Breast epithelium (tissue), 4 donors: ENCODE measurements at places on chromosomes 5 and 9. TPM values are rescaled to one million over a fixed set of nuclear protein-coding genes. Genes with fewer than 3 reads are reported as not detected.

SETD9 gene
- total RNA-seq, result 21.0 TPM

HMMR gene
- 3.5 TPM for total RNA-seq

SOX30 gene
- total RNA-seq, result not detected

- no peaks in the 10 kb centered on the region for H3K27me3 ChIP-seq
- no peaks in the 10 kb centered on the region for H3K36me3 ChIP-seq
- no peak for DNase-seq
- peaks cover 6% of the 10 kb centered on the region for H3K4me1 ChIP-seq
These were observed 44.1 kb upstream of the RXRA start for GRCh38 chr9:134282138-134282650.

DNA sequence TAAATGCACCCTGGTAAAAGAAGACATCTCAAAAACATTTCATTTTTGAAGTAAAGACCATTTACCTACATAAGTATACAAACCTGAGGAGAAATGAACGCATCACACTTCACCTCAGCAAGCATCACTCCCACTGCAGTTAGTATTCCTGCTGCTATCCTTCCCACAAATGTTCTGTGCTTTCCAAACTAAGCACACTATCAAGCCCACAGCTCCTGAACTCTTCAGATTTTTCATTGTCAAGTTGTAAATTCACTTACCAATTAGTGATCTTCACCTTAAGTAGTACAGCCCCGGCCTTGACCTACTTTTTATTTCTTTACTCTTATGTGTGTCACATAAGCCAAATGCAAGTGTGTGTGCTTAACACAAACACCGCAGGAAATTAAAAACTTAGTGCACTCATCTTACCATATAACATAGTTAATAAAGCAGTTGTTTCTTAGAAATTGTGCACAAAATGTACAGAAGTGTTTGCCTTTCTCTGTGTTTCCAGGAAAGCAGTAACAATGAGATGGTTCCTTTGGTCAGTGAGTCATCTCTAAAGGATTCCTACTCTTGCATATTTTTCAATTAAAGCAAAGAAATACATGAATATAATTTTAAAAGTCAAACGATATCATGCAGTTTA lies 169.4 kb downstream of the APBA1 start:
- H3K4me3 ChIP-seq, result no peak overlapping the region
- no peaks in the 10 kb centered on the region for H3K36me3 ChIP-seq
- DNase-seq, result no peak
- H3K27me3 ChIP-seq, result no peaks in the 10 kb centered on the region
- no peaks in the 10 kb centered on the region for H3K4me1 ChIP-seq

DNA sequence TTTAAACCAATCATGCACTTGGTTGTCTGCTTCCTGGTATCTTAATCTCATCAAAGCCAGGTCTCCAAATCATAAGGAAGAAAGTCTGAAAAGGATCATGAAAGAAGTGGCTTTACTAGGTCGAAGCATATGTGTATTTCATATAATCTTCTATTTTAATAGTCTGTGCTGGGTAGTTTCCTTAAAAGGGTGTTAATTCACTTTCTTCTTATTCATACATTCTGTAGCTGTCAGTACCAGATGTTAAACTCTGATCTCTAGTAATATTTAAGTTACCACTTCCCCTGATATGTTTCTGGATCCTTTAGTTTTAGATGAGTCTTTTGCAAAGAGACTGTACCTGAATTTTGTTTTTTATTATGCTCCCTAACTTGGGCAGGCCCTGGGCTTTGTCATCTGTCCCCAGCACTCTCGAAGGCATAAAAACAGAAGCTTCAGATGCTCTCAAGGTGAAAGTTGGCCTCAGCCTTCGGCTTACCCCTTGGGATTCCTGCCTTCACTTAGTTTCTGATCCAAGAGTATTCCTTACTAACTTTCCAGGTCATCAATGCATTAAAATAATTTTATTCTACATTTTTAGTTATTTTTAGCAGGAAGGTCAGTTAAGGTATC lies 15.0 kb upstream of the LNPEP start:
- H3K4me1 ChIP-seq, result no peaks in the 10 kb centered on the region
- H3K4me3 ChIP-seq, result no peak overlapping the region
- no peaks in the 10 kb centered on the region for H3K27me3 ChIP-seq
- H3K27ac ChIP-seq, result no peak overlapping the region
- no peaks in the 10 kb centered on the region for H3K36me3 ChIP-seq
- no peak for DNase-seq

DNA sequence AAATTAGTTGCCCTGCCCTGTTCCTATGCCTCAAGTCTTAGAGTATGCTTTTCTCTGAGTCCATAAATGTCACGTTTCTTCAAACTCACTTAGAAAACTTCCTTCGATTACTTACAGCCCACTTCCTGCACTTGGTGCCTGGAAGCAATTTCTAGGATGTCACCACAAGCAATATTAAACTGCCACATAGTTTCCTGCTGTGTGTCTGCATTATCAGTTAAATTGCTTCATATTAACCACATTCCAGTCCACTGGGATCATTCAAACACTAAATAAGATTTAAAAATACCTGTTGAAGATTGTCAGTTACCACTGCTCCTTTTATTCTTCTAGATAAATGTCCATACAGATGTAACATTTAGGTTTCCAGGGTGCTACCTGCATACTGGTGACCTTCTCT lies 4.1 kb downstream of the DENND1A start:
- no peaks in the 10 kb centered on the region for H3K4me1 ChIP-seq
- no peaks in the 10 kb centered on the region for H3K36me3 ChIP-seq
- DNase-seq, result no peak
- H3K4me3 ChIP-seq, result no peak overlapping the region
- no peak overlapping the region for H3K27ac ChIP-seq

DNA sequence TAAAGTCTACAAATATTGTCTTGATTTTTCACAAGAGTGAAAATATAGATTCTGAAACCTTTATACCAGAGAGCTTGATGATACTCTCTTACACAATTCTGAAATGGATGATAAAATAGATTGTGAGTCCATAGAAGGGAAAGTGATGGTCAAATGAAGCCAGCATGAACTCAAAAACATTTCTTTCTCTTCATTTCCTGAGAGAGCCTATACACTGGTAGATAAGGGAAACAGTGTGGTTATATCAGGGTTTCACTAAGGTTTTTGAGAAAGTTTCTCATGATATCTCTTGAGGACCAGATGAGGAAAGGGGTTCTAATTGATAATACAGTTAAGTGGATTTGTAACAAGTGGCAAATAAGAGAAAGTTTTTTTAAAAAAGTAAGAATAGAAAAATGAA lies 254.1 kb downstream of the PJA2 start:
- no peaks in the 10 kb centered on the region for H3K4me1 ChIP-seq
- H3K4me3 ChIP-seq, result no peak overlapping the region
- no peak for DNase-seq
- H3K27me3 ChIP-seq, result no peaks in the 10 kb centered on the region

DNA sequence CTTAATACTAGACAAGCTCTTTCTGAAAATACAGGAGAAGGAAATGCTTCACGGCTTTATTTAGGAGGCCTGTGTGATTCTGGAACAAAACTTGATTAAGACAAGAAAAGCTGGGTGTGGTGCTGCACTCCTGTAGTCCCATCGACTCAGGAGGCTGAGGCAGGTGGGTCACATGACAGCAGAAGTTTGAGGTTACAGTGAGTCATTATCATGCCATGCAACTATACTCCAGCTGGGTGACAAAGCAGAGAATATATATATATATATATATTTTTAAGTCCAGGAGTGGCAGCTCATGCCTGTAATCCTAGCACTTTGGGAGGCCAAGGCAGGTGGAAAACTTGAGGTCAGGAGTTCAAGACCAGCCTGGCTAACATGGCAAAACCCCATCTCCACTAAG lies 33.1 kb upstream of the SPIN1 start:
- DNase-seq, result no peak
- no peaks in the 10 kb centered on the region for H3K36me3 ChIP-seq
- H3K27me3 ChIP-seq, result no peaks in the 10 kb centered on the region
- no peak overlapping the region for H3K4me3 ChIP-seq

DNA sequence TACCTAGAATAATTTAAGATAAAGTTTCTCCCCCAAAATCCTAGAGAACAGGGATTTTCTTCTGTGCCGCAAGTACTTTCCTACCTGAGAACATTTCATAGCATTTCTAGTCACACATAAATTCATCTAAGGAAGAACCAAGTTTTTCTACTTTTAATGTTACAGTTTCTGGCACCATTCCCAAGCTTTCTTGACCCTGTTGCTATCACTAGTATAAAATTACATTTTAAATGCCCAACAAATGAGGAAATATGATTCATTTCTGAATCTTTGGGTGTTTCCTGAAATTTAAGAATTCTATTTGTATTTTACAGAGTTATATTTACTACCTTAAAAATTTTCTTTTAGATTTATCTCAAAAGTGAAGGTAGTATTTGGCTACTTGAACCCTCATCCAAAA lies 137.8 kb downstream of the LPAR1 start:
- H3K4me1 ChIP-seq, result no peaks in the 10 kb centered on the region
- no peak for DNase-seq
- H3K4me3 ChIP-seq, result no peak overlapping the region
- H3K27ac ChIP-seq, result no peak overlapping the region

DNA sequence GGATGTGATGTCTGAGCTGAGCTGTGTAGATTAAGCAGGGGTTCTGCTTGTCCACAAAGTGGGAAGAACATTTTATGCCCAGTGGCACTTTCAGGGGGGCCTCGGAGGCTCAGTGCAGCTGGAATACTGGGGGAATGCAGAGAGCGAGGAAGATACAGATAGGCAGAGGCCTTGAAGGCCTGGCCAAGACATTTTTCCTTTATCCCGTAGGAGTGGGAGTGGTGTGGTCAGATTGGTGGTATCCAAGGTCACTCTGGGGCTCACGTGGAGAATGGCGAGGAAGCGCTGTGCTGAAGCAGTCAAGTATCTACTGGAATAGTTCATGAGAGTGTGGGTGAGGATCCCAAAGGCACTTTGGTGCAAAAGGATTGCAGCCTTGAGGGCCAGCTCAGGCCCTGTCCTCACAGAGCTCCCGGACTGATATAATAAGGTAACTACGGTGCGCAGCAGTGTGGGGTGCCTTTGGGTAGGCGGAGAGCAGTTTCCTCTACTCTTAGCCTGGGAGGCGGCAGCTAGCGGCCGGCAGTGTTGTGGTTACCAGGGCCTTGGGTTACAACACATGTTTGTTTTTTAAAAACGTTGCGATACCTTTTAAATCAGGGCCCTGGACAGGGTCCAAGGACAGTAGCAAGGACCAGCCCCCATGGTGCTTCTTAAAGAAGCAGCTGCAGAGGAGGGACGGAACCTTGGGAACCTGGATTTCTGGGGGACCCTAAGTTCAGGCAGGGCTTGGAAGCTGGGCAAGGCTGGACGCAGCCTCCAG lies 10.8 kb upstream of the CCDC69 start:
- peak overlapping the region; percentile 3 for H3K4me3 ChIP-seq
- DNase-seq, result peak; percentile 50
- H3K27me3 ChIP-seq, result no peaks in the 10 kb centered on the region
- no peaks in the 10 kb centered on the region for H3K4me1 ChIP-seq

DNA sequence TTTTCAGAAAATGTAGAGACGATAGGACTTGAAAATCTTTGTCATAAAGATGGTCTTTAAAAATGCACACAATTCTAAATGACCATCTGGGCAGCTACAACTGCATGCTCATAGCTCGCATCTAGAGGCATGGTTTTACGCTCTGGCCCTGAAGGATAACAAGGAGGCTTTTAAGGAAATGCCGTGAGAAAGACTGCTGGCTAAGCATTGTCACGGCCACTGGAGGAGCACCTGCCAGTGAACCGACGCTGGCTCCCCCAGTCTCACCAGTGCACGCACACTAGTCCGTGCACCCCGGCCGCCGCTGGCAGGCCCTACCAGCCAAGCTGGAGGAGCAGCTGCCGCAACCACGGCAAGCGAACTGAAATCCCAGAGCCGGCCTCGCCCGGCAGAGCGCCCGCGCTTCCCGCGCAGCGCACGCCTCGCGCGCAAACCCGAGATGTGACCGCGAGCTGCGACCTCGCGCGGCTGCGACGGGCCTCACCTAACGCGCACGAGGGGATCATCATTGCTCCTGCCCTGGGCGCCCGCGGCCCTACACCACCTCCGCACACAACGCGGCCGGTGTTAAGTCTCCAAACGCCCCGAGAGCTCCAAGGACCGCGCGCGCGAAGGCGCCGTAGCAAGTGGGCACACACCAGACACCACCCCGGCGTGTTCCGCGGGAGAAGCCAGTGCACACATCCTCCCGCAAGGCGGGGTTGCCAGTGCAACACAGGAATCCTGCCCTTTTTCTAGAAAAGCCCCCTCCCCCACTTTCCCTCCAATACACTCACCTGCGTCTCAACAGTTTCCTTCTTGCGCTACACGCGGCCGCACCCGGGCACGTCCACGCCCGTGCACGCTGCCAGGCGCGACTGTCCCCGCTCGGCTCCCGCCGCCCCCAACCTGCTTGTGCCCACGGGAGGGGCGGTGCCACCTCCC lies 5.3 kb downstream of the ELAVL2 start:
- peaks cover 53% of the 10 kb centered on the region for H3K27me3 ChIP-seq
- DNase-seq, result no peak
- H3K4me1 ChIP-seq, result no peaks in the 10 kb centered on the region
- no peaks in the 10 kb centered on the region for H3K36me3 ChIP-seq
- H3K27ac ChIP-seq, result no peak overlapping the region
- peak overlapping the region; percentile 52 for H3K4me3 ChIP-seq
